ENCODE measurements at places on chromosomes 3 and 15.

DNA sequence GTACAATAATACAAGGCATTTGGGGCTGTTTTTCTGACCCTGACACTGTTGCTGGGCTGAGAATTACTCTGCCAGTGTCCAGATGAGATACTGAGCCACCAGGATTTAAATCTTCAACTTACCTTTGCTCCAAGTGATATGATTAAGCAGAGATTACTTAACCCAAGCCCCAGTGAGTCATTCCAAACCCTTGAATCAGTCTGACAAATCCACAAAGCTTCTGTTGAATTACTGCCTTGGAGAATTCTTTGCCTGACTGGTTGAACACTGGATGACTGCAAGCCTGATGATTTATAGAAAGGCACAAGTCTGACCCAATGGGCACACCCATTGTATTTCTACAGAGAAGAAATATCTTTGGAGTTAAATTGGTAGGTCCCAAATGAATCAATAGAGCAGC is 88.2 kb upstream of the TSC22D2 start:
- peak; percentile 98 for DNase-seq

DNA sequence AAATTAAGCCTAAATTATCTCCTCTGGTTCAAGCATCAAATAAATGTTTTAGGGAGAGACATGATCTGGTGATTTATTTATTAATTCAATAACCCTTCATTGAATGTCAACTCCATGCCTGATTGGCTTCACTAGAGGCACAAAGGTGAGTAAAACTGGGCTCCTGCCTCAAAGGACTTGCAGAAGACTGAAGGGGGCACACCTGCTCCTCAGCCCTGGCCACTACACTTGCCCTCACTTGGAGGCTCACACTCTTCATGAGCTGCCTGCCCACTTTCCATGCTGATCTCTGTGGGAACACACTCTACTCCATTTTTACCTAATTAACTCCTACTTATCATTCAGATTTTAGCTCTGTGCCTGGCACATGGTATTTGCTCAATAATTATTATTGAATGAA is 84.4 kb upstream of the KCNMB2 start:
- no peak for DNase-seq

- DNase-seq: no peak
These were observed 94.3 kb upstream of the SNRPA1 start for GRCh38 chr15:101389362-101389761.

DNA sequence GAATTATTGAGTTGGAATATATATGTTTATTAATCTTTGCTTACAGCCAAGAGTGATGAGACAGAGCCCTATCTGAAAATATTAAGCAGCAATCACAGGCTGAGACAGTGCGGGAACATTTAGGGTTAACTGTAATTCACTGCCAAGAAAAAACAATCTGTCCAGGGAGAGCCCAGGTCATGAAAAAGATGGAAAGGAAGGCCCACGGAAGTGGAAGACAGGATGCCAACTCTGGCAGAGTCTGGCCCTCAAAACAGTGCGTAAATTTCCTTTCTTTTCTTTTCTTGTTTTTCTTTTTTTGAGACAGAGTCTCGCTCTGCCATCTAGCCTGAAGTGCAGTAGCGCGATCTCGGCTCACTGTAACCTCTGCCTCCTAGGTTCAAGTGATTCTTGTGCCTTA is 67.6 kb downstream of the SUMF1 start:
- DNase-seq: no peak

DNA sequence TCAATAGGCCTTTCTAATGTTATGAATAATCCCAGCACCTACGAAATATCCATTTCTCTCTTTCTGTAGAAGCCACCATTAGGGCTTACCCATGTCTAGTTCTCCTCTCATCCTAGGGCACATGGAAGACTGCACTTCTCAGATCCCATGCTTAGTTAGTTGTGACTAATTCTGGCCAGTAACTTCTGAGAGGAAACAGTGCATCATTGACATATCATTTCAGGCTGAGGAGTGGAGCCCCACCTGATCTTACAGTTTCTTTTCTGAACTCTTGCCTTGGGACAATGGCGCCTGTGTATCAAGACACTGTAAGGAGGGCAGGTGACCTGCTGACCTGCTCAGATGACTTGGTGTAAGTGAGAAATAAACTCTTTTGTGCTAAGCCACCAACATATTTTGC is 39.4 kb upstream of the TBL1XR1 start:
- no peak for DNase-seq

DNA sequence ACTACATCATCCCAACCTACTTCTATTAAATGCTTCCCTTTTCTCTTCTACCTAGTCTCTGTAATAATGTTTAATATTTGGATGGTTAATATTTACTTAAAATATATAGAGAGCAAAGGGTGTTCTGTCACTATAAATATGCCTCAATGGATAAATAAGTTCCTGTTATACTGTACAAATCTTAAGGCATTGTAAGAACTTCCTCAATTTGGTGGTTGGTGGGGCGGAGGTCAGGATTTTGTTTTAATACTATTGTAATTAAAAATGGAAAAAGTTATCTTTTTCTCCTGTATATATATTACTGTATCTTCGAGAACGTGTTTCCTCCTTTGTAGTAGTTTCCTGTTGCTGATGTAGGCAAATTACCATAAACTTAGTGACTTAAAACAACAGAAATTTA is 41.5 kb downstream of the SPRED1 start:
- DNase-seq: no peak

- DNase-seq: no peak
These were observed 180.7 kb downstream of the SLCO3A1 start for GRCh38 chr15:92034227-92034626.

GRCh38 chr3:154967090-154967489 is 113.0 kb upstream of the MME start:
- DNase-seq: no peak

DNA sequence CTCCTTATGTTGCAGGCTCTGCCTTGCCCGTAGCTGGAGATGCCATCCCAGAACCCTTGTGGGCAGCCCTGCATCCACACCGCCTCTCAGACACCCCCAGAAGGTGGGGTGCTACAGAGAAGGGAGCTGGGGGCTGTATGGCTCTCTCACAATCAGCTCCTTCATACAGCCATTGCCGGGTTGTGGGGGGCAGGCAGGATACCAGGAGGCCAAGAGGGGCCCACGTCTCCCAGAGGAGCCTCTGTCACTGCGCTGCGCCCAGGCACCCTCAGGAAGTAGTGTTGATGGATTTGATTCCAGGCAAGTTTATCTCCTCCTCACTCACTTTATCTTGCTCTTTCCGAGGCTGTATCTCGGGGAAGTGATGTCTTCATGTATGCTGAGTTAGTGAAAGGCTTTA is 171.6 kb downstream of the CHDH start:
- DNase-seq: no peak

Measured in kidney glomerular epithelial cell (primary cell).